ENCODE measurements at places on chromosomes 12 and 14. TPM values are rescaled to one million over a fixed set of nuclear protein-coding genes. Genes with fewer than 3 reads are reported as not detected.
A peak's percentile ranks its signal among the peaks of the same experiment; 100 is the strongest.

Gene KCNH5
- not detected for total RNA-seq

Gene TMCC3
- not detected for total RNA-seq

Gene RNF10
- total RNA-seq: 182 TPM

Gene LRIG3
- total RNA-seq: not detected

Gene PTGDR
- total RNA-seq: 0.18 TPM

Gene NOVA1
- total RNA-seq: 1.5 TPM

Gene RND1
- total RNA-seq: 10.4 TPM

GRCh38 chr12:119678459-119678858 lies 10.5 kb downstream of the PRKAB1 start:
- no peak for DNase-seq

DNA sequence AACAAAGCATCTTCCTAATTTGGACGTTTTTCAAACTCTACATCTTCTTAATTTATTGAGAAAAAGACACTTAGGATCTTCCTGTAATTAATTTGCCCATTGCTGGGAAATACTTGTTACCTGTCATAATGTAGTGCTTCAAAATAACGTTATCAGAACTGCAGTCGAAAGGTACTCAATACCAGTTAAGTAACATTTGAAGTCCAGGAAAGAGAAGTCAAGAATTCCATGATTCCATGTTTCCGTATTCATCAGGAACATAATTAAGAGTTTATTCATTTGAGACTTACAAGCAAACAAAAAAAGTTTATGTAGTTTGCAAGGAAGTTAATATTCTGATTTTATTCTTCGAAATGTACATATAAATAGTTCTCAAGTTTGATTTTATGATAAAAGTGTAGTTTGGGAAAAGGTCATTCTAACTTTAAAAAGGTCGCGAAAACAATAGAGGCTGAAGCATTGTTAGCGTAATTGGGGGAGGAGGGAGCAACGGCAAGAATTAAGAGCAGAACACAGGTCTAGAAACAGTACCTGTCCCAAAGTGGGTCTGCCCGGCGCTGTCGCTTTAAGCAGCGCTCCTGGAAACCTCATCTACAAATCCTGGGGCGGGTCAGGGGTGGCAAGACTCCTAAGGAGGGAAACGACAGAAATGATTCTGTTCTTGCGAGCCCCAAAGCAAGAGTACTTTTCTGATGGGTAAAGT lies 1.2 kb upstream of the KCNMB4 start:
- no peak for DNase-seq

GRCh38 chr12:54358191-54358944 lies 5.9 kb downstream of the GPR84 start:
- no peak for DNase-seq

DNA sequence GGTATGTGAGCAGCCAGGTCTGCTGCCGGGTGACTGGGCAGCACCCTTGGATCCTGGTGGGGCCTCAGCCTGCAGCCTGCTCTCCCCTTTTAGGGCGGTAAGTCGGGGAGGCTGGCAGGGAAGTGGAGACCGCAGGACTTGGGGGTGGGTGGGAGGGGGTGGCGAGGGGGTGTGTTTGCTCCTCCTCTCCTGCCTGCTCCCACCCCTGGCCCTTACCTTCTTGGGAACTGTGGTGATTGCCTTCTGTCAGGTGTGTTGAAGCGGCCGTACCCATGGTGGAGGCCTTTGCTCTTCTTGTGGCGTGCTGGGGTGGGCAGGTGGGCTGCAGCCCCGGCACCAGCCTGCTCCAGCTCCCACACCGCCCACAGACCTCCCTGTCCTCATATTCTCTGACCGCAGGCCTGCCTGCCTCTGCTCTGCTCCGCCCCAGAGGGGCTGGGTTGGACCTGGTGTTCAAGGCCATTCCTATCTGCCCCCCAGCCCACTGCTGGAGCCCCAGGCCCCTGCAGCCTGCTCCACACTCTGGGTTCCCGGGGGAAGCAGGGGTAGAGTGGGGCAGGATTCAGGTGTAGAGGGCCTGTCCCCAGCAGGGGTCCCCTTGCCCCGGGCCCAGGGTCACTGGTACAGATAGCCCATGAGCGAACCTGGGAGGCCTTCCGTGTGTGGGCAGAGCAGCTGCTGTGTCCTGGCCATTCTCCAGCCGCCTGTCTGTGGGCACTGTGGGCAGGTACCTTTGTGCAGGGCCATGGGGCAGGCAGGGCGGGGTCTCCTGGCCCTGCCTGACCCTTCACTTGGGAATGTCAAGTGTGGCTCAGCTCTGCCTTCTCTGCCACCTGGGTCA lies 5.2 kb downstream of the TEDC1 start:
- no peak for DNase-seq

- no peak for DNase-seq
These were observed 116.6 kb upstream of the BCL2L14 start for GRCh38 chr12:11954181-11954580.

DNA sequence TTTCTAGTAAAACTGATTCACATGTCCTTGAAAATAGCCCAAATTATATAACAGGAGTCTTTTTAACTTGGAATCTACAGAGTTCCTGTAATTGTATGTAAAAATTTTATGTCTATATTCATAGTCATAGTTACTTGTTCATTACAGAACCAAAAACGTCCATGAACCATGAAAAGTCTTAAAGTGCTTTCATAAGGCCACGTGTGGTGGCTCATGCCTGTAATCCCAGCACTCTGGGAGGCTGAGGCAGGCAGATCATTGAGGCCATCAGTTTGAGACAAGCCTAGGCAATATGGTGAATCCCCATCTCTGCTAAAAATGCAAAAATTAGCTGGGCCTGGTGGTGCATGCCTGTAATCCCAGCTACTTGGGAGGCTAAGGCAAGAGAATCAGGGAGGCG lies 48.4 kb downstream of the GALNT4 start:
- DNase-seq: no peak

- no peak for DNase-seq
These were observed 210.1 kb upstream of the PELI2 start for GRCh38 chr14:55908106-55908505.

DNA sequence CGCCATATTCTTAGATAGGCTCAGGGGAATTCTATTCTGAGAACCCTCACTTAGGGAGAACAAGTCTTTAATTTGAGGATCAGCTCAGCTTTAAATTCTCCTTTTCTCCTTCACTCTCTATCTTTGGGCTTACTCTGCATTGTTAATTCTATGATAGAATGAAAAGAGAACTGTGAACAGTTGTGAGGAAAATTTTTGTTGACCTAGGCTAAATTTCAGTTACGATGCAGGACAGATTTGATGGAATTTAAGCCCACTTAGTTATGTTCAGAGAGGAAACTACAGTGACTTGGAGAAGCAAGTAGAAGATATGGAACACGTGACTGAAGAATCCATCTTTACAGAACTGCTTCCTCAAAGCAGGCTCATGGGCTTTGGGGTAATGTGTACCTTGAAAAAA lies 82.7 kb downstream of the TBC1D30 start:
- no peak for DNase-seq

DNA sequence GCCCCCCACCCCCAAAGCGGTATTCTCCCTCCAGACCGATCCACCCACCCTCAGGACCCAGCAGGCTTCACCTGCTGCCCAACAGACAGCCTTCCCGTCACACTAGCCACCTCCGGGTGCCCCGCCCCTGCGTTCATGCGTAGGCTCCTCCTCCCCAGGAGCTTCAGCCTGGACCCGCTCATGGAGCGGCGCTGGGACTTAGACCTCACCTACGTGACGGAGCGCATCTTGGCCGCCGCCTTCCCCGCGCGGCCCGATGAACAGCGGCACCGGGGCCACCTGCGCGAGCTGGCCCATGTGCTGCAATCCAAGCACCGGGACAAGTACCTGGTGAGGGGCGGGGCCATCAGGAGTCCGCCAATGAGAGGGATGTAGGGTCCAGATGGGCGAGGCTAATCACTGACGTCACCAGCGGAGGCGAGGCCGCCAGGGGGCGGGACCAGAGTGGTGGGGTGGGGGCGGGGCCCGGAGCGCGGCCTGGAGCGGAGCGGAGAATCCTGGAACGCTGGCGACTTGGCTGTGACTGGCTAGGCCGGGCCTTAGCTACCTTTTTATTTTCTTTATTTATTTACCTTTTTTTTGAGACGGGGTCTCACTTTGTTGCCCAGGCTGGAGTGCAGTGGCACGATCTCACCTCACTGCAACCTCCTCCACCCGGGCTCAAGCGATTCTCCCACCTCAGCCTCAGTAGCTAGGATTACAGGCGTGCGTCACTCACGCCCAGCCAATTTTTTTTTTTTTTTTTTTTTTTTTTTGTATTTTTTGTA lies 4.4 kb downstream of the TNS2 start:
- peak; percentile 93 for DNase-seq

DNA sequence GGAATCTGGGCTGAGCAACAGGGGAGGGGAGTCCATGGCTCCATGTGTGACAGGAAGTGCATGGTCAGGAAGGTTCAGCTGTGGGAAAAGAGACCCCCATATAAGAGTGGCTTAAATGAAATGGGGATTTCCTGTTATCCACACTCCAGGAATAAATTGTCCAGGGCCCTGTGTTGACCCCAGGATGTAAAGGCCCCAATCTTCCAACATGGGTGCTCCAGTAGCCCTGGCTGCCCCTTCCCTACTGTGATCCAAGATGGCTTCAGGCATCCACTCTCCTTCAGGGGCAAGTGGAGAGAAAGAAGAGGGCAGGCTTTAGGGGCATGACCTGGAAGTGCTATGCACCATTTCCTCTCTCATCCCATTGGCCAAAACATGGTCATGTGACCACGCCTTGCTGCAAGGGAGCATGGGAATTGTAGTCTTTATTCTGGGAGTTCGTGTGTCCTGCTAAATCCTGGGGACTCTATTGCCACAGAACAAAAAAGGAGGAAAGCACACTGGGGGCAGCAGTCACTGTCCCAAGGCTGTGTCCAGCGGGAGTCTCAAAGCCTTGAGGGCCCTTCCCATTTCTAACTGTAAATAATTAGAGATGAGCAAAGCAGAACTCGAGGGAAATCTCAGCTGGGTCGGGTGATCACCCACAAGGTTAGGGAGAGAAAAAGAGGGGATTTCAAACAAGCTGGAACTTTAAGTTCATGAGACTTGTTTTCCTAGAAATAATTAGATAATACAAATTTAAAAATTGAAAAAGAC lies 289.2 kb downstream of the ADGRD1 start:
- no peak for DNase-seq

DNA sequence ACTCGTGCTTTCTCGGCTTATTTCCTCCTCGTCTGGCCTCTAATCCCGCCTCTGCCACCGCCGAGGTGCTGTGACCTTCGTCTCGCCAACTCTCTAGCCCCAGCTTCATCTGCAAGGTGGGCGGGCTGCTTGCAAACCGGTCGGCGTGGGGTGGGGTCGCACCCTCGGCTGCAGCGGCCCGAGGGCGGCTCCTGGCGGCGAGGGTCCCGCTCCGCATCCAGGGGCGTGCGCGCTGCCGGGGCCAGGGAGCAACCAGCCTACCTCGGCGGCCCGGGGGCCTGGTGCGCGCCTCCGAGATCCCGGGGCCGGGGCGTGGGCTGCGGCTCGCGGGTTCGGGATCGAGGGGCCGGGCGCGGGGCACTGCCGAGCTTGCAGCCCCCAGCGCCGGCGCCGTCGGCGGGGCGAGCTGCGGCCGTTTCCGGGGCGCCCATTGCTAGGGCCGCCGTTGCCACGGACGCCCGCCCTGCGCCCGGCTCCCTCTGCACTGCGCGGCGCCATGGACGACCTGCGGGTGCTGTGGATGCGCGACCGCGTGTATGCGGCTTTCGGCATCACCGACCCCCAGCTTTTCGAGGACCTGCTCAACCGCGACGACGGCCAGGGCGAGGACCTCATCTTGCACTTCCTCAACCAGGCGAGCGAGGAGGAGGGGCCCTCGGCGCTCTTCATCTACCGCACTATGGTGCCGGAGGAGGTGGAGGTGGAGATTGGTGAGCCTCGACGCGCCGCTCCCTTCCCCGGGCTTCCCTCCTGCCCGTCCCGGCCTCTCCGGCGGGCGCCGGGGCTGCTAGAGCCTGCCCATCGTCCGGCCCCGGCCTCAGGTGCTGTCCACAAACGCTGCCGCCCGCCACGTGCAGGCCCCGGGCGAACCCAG lies at the start of gene DNAH10:
DNAH10 (plus strand) TSS at position 461 of the 874 bp plus-strand sequence; CDS start at position 497, 36 bp downstream.
- DNase-seq: no peak

DNA sequence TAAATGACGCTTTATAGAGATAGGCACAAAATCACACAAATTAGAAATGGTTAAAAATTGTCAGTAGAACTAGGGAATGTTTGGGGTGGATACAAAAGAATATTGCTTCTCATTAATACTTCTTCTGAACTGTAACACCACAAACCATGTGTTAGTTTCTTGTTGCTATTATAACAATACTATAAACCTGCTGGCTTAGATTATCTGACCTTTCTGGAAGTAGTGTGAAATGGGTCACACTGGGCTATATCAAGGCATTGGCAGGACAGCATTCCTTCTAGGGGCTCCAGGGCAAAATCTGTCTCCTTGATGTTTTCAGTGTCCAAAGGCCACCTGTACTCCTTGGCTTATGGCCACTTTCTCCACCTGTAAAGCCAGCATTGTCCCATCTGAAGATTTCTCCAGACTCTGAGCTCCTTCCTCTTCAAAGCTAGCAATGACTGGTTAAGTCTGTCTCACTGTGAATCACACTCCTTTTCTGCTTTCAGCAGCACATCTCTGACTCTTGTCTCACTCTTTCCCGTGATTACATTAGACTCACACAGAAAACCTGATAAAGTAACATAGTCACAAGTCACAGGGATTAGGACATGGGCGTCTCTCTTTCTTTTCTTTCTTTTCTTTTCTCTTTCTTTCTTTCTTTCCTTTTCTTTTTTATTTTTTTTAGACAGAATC lies 86.3 kb downstream of the SLC15A4 start:
- no peak for DNase-seq

DNA sequence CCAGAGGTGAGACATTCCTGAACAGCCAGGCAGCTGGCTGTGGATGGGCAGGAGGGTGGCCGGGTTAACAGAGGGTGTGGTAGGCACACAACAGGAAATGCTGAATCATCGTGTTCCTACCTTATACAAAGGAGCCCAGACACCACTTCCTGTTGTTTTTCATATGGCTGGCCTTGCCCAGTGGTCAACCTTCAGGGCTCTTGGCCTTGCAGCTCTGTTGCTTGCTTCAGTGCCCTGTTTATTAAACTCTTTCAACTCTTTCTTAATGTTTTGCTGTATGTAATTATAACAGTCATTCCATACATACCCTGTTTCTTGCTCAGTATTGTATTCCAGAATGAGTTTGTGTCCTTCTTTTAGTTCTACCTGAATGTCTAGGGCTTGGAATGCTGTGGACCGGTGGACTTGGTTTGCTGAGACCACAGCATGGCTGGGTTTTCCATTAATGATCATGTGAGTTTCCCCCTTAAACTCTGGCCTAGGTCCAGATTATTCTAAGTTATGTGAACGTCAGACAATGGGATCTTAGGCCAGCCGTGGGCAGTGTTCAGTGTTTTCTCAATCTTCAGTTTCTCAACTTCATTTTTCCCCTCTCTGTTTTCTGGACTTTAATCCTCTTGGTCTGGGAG lies 11.9 kb downstream of the CFAP54 start:
- no peak for DNase-seq

GRCh38 chr14:27730204-27730603 lies 1036.4 kb upstream of the FOXG1 start:
- DNase-seq: no peak

DNA sequence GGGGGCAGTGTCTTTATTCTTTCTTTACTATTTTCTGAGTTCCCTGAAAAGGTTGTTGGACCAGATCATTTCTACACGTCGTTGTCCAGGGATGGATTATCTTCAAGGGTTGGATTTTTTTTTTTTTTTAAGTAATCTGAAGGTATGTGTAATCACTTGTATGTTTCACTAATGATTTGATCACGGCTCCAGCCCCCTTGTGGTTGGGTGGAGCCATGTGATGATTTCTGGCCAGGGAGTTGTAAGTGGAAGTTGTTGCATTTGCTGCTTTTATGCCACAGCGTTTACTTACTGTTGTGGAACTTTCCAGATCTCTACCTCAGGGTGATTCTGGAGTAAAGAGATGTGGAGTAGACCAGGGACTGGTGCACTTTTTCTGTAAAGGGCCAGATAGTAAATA lies 390.3 kb downstream of the AACS start:
- no peak for DNase-seq

All from activated naive CD4-positive, alpha-beta T cell treated with anti-CD3 and anti-CD28 coated beads, Interleukin-2, amount 50 U/mL, for 72 hours (primary cell).